ENCODE measurements at places on chromosomes 5 and 9.

DNA sequence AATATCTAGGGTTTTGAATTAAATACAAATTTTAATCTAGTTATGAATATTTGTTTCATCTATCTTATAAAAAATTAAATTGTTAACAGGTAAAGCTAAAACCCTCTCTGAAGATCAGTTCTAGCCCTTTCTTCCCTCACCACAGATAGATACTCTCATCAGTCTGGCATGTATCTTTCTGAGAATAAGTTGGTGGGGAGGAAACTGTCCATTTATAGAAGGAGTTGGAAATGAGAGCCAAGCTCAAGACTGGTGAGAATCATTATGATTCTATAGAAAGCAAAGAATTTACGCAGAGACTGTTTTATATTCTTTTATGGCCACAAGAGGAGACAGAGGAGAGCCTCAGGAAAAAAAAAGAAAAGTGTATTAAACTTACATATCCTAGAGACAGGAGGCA lies 59.0 kb downstream of the STARD4 start:
- no peak for DNase-seq

DNA sequence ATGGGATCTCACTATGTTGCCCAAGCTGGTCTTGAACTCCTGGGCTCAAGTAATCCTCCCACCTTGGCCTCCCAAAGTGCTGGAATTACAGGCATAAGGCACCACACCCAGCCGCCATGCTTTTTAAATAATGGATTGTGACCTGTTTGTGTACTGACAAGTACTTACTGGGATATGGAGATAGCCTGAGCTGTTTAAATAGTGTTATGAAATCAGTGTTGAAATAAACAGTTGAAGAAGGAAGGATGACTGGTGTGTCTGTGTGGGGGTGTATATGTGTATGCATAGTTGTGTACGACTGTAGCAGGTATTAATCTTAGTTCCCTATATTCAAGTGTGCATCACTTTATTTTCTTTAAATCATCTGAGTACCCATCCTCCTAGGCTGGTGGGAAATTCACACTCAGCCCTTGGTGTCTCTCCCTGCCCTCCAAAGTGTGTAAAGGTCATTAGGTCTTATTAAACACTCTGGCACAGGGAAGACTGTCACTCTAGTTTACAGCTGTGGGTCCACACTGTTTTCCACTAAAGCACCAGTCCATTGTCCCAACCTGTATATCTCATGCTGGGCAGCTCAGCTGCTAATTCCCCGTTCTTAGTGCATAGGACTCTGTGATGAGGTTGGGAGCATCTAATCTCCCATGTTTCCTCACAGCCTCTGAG lies 91.0 kb downstream of the SNX18 start:
- no peak for DNase-seq

- DNase-seq, result no peak
Observed at GRCh38 chr5:88845081-88845697, 37.8 kb downstream of the MEF2C start.

DNA sequence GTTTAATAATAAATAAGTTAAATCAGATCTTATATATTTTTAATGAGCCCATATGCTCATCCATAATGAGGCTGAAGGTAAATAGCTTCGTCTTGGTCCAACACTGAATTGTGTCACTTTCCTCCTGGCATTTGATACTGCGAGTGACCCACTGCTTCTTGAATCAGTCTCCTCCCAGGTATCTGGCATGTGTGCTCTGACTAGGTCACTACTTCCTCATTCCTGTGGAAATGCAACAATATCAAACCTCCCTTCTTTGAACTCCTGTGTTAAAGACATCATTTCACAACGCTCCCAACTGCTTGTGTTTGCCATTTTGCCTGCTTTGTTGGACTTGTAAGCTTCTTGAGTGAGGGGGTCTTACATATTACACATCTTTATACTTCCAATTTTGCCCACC lies 157.7 kb downstream of the SLC24A2 start:
- no peak for DNase-seq

- no peak for DNase-seq
Observed at GRCh38 chr5:10216107-10216506, 33.6 kb downstream of the ATPSCKMT start.

GRCh38 chr5:674630-675011 lies 18.5 kb downstream of the TPPP start:
- DNase-seq, result no peak

DNA sequence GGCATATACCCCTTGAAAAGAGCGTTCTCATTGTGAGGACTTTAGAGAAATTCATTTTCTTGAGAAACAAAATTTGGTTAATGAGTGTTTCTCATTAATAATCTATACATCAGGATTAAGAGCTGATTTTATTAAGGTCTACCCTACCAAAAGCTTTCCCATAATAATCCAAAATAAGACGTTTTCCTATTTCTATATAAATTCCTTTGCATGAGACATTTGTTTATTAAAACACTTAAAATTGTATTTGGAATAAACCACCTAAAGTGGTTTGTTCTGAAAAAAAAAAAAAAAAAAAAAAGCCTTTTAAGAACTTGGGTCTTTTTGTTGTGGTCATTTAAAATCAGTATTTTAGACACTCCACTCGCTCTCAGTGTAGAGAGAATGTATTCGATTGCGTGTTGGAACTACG lies 695 bp upstream of the TMOD1 start:
- no peak for DNase-seq

DNA sequence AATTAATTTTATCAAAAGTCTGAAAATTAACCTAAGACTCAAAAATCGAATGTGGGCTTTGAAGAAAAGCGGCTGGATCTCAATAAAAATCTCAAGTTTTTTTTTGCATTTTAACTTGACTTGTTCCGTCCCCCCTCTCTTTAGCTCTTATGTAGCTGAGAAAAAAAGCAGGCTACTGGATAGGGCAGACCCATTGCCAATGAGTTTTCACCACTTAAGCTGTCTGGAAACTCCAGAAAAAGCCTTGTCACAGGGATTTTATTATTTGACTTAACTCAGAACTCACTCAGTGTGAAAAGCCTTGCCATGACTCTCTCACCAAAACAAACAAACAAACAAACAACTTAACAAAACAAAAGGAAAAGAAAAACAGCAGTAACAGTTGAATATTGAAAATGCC lies 247.4 kb downstream of the CDH9 start:
- no peak for DNase-seq

DNA sequence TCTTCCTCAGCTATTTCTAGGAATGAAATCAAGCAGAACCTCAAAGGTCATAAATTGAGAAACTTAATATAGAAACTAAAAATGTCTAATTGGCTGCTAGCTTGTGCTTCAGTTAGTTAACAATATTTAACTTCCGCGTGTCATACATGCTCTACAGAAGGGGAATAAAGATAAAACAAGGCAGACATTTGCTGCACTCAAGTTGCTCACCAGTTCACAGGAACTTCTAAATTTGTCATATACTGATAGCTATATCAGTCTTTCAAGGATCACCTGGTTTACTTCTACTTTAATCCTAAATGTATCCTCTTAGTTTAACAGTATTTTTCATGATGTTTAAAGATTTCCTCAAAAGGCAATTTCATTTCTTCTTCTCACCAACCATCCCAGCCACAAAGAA lies 8.4 kb downstream of the CCNH start:
- no peak for DNase-seq

DNA sequence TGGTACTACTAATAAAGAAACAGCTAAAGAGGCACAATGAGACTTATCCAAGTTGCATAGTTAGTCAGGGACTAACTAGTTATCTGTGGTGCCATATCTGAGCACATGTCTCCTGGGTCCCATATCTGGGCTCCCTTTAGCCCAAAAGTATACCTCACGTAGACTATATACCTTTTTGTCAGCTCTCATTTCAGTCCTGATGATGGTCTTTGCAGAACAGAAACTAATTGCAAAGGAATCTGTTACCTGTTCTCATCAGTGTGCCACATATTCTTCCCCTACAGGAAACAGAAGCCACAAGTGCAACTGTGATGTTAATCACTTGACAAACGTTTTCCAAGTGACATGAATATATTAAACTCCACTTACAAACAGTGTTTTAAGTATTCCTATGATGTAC lies 395.2 kb downstream of the KIAA0825 start:
- DNase-seq, result no peak

GRCh38 chr9:120733190-120733589 lies 18.9 kb upstream of the MEGF9 start:
- DNase-seq, result no peak

DNA sequence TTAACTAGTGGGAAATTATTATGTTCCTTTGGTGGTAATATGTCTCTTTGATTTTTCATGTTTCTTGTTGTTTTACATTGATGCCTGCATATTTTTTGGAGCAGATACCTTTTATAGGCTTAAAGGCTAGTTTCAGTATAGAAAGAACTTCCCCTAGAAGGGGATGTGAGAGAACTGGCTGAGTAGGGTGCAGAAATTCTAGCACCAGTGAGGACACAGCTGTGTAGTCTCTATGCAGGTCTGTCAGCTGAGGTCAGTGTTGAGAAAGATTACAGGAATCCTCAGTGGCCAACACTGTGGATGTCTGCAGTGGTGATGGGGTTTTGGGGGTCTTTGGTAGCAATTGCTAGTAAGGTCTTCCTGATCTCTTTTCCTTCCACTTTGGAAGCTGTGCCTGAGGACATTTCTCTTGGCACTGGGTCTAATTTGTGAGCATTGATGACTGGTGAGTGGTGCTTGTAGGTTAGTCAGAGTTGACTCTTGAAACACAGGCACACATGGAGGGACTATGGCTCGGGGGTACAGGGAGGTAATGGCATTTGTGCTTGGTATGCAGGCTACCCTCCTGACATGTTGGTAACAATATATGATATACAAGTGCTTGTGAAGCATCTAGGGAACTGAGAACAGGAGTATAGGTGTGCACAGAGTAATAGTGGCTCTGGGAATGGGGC lies 221.4 kb downstream of the SPATA31D1 start:
- DNase-seq, result no peak

DNA sequence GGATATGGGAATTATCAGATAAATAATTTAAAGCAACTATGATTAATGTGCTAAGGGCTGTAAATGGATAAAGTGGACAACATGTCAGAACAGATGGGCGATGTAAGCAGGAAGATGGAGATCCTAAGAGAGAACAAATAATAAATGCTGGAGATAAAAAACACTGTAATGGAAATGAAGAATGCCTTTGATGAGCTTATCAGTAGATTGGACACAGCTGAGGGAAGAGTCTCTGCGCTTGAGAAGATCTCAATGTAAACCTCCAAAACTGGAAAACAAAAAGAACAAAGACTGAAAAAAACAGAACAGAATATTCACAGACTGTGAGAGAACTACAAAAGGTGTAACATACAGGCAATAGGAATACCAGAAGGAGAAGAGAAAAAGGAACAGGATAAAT lies 102.5 kb downstream of the ANKRD55 start:
- DNase-seq, result no peak

GRCh38 chr9:127754099-127755060 lies 19.3 kb upstream of the TOR2A start:
- no peak for DNase-seq

DNA sequence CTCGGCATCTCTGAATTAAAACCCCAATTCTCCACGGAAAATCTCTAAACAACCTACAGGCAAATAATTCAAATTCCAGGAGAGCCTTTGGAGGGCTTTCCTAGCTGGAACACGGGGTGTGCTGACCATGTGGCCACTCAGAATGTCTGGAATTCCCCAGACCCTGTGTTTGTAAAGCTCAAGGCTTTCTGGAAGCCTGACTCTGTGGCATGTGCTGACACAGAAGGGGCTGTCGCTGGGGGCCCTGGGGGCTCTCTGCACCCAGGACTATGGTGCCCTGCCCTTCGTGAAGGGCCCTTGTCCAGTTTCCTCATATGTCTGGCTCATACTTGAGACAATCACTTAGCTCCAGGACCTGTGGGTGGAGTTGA lies 29.0 kb upstream of the BOD1 start:
- DNase-seq, result no peak

DNA sequence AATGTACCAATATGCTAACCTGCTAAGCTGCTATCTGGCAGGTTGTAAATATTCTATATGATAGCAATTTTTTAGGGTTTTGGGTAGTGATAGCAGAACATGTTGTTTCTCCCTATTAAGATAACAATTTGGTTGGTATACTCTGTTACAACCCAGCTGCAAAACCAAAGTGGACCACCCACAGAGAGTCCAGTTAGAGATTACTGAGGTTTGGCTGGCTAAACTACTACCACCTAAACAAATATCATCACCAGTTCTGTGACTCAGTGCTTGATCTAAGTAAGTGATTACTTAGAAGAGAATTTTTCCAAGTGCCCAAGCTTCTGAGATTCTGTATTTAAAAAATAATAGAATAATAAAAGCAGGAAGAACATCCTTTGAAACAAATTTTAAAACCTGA lies 72.3 kb downstream of the XRCC4 start:
- DNase-seq, result no peak

DNA sequence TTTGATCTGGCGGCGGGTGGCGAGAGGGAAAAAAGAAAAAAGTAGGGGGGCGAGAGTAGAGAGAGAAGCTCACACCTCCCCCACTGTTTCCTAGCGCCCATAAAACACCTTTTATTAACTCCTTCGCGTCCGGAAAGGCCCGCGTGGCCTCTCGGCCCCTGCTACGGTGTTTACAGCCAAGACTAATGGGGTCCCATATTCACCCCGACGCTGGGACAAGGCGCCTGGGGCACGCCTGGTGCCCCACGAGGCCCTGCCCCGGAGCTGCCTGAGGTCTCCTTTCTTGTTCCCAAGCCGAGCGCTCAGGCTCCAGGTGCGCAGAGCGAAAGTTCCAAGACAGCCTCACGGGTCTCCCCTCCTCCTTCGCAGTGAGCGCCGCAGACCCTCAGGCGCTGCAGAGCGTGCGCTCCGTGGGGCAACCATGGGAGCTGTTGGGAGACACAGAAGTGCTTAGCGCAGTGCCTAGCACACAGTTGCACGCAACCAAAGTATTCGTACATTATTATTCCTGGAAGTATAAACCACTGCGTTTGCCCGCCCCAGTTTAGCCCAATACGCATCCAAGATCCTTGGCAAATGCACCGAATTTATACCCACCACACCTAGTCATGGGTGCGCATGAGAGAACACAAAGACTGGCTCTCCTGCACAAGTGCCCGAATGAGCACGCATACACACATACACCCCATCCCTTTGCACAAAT lies 4.3 kb downstream of the HAND1 start:
- DNase-seq, result no peak

GRCh38 chr9:136185596-136186366 lies 19.1 kb downstream of the LHX3 start:
- DNase-seq, result no peak

DNA sequence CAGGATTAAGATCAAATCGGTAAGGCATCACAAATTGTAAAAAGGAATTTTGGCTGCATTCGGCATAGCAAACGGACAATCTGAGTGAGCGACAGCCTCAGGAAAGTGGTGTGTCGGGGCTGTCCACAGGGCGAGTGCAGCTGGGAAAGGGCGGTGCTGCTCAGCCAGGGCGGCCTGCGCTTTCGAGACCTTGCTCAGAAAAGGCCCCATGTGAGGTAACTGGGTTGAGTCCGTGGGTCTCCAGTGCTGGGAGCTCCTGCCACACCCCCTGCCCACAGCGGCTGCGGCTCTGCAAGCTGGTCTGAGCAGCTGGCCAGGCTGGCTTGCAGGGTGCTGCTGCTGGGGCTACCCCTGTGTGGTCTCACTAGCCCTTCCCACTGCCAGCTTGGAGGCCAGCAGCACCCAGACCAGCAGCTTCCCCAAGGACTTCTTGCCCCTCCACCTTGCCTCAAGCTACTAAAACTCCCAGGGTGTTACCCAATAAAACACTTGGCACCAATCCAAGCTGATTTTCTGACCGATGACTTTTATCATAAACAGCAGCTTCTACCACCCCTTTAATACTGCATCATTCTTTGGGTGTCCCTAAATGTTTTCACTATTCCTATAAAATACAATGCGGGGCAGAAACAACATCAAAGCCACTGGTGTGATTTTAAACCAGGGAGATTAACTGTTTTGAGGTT lies 6.2 kb downstream of the SURF2 start:
- no peak for DNase-seq

Data from activated T-cell treated with anti-CD3 and anti-CD28 coated beads for 48 hours (primary cell).